CD4-positive, alpha-beta T cell treated with Interleukin-2 at 100 ng/mL for 4 hours (primary cell): ENCODE measurements at places on chromosomes 1 and 21.

GRCh38 chr1:48775831-48776392 is 779 bp downstream of the BEND5 start:
- no peak for DNase-seq

DNA sequence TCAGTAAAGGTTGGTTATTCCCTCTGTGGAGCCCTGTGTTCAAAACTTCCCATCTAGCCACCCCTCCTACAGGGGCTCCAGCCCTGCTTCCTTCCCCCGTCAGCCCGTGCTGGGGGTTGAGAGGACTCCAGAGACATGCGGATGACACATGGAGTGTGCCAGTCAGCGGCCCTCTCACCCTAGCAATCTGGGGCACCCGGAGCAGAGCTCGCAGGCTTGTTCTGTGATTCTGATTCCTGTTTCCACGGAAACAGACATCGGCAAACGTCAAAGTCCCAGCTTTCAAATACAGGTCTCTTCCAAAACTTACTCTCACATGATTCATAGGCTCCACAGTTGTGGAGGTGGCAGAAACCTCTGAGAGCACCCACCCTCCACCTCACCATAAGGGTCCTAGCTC is 9.8 kb upstream of the SSBP3 start:
- DNase-seq: no peak

DNA sequence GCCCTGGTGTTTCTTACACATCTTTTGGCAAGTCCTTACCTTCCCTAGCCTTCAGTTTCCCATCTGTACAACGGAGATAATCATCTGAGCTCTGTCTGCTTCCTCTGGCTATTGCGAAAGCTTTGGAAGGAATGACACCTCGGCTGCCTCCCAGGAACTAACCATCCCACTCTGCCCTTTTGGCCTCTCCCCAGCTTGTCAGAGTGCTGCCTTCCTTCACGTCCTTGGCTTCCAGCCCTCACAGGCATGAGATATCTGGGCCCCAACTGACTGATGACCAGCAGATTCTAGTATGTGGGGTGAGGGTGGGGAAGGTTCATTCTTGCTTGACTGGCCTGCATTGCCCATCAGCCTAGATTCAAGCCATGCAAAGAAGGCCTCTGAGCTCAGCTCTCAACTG is 253.1 kb upstream of the FGGY start:
- DNase-seq: no peak

- peak; percentile 17 for DNase-seq
Measured at GRCh38 chr21:42653231-42654061, at the start of gene PDE9A. Gene PDE9A, plus strand, starts transcription at chr21:42653621. Its CDS starts 194 bp downstream, at chr21:42653815.
